Activated T-cell treated with anti-CD3 and anti-CD28 coated beads for 48 hours (primary cell): ENCODE measurements at places on chromosomes 12 and 14.

DNA sequence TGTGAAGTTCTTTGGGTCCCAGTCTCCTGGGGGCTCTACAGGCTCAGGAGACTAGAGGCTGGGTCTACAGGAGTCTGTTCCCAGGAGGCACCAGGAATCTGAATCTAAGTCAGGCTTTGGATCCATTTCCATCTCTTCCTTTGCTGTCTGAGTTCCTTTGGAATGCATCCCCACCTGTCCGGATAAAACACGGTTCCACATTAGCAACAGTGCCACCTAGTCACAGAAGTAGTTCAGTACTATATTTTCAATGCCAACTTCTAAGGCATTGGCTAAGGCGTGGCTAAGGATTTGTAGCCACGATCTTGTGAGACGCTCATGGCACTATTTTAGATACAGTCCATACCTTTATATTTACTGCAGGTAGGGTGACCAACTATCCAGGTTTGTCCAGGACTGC, 15.1 kb downstream of the ZC2HC1C start:
- DNase-seq: no peak

- DNase-seq: peak; percentile 38
Observed at GRCh38 chr12:52119398-52120254, 40.1 kb downstream of the SMIM41 start.

DNA sequence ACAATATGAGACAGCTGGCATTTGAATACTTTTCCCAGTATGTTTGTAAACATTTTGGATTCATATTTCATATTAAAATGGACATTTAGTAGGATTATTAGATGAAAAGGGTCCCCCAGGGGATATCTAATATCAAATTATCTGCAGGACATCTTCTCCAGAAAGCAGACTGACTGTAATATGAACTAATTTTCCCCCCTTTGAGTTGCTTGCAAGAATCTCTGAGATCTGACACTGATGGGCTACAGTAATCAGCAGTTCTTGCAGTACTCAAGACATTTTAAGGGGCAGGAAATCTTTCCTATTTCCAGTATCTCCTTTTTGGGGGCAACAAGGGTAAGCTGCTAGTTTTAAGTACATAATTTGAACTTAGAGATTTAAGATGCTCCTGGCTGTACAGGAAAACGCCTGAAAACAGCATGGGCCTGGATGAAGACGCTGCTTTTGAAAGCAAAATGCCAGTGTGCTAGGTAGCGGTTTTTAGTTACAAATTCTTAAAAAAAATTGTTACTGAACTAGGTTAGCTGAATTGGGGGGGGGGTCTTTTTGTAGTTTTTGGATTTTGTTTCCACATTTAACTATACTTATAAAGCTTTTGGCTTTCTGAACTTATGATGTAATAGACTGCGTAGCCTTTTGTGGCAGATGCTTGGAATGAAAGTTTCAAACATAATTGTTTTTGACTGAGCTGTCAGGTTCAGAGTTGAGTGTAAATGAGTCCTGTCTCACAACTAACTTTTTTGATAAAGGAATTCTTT, 2.2 kb downstream of the FRMD6 start:
- DNase-seq: no peak

- no peak for DNase-seq
Observed at GRCh38 chr12:64077922-64078321, 144.2 kb downstream of the KICS2 start.

DNA sequence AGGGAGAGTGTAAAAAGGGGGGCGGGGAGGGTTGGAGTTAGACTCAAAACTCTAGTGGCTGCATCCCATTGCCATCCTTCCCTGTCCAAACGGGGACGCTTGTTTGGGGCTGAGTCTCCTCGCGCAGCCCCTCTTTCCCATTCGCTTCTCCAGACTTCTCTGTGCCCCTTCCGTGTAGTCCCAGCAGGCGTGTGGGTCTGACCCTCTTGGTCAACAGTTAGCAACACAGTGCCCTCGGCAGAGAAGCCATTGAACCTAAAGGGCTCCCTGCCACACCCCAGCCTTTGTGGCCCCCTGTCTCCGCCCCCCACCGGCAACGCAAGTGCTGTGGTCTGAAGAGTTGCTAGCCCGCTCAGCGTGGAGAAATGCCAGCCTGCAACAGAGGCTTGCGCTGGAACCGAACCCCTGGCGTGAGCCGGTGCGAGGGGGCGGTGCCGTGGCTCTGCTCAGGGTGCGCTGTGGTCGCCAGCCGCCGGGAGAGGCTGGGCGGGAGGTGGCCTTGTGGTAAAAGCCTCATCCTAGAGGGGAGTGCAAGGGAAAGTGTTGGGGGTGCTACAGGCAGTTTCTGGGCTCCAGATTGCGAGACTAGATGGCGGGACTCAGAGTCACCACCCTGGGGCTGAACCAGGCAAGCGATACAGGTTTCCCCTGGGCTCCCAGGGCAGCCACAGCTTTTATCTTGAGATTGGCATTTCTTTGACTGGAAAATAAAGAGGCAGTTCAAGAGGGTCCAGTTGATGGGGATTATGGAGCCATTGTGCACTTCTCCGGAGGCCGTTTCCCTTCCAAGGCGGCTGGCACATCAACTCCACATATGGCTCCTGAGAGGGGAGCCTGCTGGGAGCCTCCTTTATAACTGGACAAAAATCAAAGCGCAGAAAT, 2.1 kb downstream of the PLXNC1 start:
- no peak for DNase-seq

DNA sequence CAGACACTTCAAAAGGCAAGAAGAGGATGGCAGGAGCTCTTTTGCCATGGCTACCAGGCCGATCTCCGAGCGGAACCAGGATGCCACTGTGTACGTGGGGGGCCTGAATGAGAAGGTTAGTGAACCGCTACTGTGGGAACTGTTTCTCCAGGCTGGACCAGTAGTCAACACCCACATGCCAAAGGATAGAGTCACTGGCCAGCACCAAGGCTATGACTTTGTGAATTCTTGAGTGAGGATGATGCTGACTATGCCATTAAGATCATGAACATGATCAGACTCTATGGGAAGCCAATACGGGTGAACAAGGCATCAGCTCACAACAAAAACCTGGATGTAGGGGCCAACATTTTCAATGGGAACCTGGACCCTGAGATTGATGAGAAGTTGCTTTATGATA, 9.8 kb downstream of the GARIN2 start:
- no peak for DNase-seq

DNA sequence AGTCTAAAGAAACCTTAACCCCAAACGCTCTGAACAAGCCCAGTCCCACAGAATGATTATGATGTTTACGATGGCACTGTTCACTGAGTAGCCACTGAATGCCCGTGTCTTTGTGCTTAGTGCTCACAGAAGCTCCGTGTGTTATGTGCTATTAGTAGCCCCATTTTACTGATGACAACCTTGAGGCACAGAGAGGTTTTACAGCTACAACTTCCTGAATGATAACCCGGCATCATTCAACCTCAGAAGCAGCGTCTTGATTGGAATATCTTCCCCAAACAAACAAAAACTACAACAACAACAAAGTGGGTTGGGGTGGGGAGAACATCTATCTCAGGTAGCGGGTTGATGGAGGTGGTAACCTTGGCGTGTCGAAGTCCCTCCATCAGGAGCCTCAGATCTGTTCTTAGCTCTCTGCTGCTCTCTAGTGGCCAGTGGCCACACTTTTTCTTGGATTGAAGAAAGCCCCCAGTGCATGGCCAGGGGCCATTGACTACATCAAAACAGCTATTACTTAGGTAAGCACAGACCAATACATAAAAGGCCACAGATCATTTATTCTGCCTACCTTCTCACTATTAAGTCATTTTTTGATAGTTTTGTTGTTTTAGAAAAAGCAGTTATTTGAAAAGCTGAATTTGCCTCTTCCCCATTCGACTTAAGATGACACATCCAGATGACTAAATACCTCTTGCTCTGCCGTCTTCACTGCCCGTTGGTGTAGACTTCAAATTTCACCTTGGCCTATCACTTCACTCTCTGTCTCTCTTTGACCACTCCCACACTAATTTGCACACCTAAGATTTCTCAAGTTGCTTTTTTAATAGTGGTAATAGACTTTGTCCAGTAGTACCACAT, 376.9 kb downstream of the GALC start:
- DNase-seq: peak; percentile 28

- no peak for DNase-seq
Observed at GRCh38 chr14:99134516-99135046, 137.4 kb downstream of the BCL11B start.

DNA sequence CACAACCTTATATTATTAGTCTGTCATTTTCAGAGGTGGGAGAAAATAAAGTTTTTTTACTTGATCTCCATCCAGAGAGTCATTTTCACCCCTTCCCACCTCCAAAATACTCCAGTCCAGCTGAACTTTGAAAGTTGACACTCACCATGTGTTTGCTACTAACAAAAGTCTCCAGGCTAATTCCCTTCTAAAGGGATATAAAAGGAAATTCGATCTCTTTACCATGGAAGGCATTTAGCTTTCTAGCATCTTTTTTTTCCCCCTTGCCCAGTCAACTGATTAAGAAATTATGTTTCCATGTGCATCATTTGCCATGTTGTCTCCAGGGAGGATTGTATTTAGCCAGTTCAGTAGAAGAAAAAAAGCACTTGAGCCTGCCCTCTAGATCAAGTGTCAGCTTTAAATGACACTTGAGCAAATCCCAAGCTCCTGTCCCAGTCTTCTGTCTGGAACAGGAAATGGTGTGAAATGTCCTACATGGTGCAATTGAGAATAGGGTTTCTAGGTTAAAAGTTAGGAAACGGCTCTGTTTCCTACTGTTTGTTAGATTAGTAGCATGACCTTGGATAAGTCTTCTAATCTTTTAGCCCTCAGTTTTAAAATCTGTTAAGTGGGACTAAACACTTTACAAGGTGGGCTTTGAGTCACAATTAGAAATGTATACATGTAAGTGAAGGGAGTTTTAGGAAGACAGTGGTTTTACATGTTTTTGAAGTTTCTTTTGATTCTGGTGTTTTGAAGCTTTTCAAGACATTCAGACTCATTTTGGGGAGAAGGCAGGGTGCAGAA, 67.2 kb downstream of the GNS start:
- no peak for DNase-seq

DNA sequence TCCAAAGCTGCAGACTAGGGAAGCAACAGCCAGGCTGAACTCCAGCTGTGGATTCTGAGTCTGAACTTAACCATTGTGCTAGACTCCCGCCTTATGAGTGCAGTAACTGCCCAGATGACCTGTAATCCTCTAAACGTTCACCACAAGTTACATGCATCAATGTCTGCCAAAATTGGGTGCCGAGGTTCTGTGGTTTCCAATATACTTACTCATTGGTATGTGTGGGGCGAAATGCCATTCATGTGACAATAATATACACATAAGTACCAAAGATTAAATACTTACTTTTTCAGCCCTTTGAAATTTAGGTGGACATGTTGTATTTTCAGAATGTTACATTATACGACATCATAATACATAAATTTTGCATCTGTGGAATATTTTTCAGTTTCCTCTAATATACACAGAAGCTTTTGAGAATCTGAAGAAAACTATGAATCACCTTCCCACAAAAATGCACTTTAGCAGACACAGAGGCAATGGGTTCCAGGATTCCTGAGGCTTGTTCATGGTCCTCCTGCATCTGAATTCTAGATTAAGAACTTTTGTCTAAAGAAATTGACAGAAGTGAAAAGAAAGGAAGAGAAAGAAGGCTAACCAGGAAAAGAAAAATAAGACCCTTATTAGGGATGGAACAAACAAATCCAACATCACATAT, 31.7 kb downstream of the GRIP1 start:
- DNase-seq: no peak

DNA sequence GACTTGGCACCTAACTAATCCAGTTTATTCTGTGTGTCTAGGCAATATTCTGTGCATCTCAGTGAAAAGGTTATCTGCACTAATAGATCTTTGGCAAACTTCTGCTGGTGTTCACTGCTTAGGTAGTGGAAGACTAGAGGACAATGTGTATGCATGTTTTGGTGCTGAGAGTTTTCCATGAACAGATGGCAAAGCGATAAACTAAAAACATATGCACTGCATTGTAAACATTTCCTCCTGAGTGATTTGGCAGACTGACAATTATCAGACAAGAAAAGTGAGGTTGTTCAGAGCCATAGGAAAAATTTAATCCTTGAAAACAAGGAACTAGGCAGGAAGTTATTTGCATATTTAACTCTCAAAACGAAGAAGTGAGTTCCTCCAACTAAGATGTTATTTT, 400.4 kb downstream of the ATP23 start:
- DNase-seq: no peak

DNA sequence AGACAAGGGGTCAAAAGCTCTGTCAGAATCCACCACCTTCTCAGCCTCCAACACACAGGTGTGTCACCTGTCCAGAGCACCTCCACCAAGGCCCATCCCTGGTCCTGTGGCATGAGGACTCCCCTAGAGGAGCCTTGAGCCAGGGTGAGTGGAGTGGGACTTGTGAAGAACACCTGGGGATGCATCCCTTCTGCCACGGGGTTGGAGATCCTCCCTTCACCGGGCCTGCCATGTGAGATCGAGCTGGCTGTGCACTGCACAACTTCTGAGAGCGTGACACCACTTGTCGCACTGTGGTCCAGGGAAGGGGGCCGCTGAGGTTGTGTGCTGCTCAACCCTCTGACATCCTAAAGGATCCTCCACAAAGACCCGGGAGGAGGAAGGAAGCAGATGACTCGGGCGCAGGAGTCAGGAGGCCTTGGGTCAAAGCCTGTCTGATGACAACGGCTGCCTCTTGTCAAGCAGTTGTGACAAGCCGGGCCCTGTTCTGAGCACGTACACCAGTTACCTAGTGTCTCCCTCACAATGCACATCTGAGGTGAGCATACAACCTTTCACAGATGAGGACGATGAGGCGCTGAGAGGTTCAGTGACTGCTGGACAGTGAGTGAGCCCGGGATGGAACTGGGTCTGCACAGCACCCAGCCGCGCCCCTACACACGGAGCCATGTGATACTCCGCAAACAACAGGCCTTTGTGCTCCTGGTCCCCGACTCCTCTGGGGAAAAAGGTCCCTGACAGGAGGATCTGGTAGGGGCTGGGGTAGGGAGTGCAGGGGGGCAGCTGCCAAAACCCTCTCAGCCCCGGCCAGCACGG, 35.6 kb downstream of the CHGA start:
- no peak for DNase-seq

- no peak for DNase-seq
Observed at GRCh38 chr12:62859321-62859737, 75.6 kb downstream of the PPM1H start.

DNA sequence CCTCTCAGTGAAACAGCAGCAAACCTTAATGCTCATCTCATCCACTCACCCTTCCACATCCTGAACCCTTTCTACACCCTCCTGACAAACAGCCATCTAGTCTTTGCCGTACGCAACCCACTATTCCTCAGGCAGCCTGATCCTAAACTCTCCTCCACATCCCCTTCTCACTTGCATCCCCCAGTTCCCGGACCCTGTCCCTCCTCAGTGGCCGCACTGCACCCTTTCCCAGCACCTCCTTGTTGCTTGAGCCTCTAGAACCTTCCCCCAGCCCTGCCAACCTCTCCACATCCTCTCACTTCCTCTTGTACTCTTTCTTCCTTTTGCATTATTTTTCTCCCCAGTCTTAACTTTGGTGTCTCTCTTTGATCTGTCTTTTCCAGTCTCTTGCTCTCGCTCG, 42.9 kb downstream of the IQSEC3 start:
- DNase-seq: no peak

- DNase-seq: no peak
Observed at GRCh38 chr12:46815809-46816208, 10.0 kb downstream of the SLC38A4 start.
